ENCODE measurements at places on chromosomes 1 and 21.

GRCh38 chr1:6106977-6107376 is 61.3 kb downstream of the KCNAB2 start:
- no peak for DNase-seq

DNA sequence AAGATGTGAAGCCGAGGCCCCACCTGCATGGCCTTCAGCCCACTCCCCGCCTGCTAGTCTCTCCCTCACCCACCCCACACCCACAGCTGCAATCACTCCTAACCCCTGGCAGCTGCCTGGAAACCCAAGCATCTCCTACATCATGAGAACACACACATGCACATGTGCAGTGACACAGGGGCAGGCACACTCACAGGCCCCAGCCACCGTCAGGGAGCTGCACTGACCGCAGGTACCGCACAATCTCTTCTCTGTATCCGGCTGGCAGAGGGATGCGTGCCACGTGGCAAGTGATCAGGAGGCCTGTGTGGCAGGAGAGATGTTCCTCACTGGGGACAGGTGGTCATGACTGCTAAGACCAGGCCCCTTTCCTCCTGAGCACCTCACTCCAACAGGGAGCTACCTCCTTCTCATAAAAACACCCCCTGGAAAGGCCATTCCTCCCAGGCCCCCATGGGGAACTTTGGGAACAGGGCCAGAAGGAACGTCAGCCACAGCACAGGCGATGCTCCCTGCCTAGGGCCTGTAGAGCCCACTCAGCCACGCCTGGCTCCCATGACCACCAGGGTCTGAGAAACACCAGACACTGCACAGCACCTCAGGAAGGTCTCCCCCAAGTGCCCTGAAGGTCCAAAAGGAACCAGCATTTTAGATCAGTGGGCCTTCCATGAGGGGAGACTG is 6.0 kb downstream of the LSS start:
- no peak for DNase-seq

- no peak for DNase-seq
These were observed 34.6 kb upstream of the RRP15 start for GRCh38 chr1:218250492-218250891.

DNA sequence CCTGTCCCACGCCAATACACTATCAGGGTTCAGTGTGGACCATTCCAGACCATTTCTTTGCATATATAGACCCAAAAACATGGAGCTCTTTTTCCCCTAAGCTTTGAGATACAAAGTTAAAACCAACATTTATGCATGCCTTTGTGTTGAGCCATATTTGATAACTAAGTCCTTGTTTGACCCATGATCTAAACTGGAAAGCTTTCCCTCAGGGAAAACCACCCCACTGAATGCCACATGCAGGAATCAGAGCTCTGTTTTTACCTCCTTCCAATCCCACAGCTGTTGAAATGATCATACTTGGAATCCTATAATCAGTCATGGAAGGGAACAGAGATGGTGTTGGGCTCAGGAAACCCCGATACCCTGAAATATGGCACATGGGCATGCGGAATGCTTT is 14.8 kb upstream of the SLC45A1 start:
- no peak for DNase-seq

DNA sequence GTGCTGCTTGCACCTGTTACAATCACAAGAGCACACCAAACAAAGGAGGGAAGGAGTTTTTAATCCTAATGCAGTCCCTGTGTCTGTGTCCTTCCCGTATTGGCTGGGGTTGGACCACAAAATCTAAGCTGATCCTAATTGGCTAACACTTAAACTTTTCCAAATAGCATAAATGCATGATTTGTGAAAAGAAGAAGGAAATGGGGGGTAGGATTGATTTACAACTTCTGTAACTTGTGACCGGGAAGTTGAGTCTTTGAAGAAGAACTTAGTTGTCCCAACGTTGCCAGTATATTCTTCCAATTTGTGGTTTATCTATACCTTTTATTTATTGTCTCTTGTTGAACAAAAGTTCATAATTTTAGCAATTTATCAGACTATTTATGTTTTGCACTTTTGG is 11.8 kb upstream of the IPP start:
- DNase-seq, result no peak

GRCh38 chr1:222618880-222619596 is 1.1 kb downstream of the MIA3 start:
- DNase-seq, result peak; percentile 38

DNA sequence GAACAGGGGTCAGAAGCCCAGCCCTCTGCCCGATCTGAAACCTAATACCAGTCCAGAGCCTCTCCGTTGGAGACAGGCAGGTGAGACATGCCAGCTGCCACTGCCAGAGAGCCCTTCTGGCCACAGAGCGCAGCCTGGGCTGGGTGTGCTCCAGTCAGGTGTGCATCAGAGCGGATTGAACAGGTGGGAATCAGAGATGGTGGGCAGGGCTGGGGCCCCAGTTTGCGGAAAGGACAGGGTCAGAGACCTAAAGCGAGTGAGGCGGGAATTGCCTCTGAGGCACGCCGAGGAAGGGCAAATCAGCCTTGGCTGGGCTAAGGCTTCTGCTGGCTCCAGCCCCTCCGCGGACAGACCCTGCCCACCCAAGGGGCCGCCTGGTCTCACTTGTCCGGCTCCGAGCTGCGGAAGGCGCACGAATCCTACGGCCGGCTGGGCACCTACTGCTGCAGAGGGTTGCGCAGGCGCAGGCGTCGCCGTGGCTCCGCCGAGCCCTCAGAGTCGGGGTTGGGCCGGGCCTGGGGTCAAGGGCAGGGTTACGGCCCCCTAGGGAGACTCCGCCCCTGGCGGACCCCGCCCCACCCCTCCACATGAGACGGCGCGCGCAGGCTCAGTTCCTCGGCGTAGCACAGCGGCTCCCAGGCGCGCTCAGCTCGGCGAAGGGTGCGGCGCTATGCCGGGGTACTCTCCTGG is 10.3 kb downstream of the CPLANE2 start:
- no peak for DNase-seq

DNA sequence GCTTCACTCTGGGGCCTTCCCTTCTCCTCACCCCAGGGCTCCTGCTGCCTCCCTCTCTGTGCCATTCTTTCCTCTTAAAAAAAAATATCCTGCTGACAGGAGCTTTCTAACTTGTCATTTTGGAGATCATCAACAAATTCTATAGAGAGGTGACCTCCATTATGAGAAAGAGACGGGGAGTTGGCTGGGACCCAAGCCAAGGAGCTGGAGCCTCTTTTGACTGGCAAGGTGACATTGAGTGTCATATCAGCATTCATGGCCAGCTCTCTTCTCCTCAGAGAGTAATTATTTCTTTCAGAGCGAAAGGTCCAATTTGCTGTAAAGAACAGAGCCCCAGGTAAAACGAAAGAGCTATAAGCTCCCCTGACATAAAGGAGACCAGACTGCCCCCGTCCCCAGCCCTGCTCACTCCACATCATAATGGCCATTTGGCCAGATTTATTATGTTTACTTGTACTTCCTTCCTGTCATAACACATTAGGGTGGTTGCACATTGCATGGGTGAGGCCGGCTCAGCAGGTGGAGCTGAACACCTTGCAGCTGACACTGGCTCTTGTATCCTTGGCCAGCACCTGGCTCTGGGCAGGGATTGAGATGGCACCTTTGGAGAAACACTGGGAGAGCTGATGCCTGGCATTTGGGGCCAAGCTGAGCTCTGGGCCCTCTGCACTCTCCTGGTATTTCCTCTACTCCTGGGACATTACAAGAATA is 404.0 kb upstream of the VAMP3 start:
- no peak for DNase-seq

- no peak for DNase-seq
These were observed 31.7 kb upstream of the ITLN1 start for GRCh38 chr1:160916666-160917065.

GRCh38 chr1:224710196-224710595 is 94.1 kb downstream of the CNIH3 start:
- DNase-seq, result no peak

DNA sequence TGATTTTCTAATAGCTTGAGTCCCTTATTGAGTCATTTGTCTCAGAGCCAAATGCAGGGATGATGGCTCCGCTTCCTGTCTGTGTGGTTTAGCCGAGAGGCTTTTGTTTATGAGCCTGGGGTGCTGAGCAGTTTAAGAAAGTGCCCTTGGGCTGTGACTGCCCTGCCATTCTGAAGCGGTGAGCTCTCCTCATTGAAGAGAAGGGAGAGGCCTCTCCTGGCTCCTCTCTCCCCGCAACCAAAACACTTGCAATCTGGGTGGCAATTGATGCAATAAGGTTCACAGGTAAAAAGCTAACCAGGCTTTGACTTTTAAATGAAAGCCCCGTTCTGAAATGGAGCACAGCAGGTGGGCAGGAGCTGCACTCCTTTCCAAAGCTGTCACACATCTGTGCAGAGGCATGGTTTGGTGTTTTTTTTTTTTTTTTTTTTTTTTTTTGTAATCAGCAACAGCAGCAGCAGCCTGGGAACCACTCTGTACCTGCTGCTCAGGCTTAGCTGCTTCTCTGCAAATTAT is 403.7 kb downstream of the SIPA1L2 start:
- no peak for DNase-seq

DNA sequence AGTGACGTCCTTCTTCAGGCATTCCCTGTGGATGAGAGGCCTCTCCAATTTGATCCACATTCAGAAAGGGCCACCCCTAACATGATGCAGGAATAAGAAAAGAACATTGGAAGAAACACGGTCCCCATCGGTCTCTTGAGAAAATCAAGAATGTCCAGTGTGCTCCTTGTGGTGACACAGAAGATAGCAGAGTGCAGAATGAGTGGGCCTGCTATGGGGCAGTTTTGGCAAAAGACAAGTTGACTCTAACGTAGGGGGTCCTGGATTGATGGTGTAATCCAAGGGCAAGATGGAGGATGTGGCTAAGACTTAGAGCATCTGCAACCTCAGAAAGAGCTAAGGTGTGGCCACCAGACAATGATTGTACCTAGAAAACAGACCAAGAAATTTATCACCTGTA is 45.1 kb upstream of the COP1 start:
- DNase-seq, result no peak

DNA sequence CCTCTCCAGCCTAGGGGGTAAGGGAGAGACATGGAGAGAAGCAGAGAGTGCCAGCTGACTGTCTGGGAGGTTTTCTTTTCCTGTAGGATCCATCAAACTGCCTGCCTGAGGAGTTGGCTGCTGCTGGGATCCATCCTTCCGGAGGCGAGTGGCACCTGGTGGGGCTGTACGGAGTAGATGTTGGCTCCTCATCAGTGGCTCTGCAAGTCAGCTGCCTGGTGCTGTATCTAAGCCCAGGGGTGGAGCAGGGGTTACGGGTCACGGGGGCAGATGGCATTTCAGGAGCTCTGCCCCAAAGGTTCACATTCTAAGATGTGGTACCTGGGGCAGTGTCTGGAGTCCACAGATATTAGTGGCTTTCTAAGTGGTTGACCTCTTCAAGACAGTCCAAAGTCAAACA is 128.0 kb downstream of the ACTL8 start:
- DNase-seq, result no peak

GRCh38 chr1:118144684-118145083 is 40.3 kb downstream of the SPAG17 start:
- no peak for DNase-seq

GRCh38 chr1:30847358-30847972 is 61.1 kb downstream of the SDC3 start:
- no peak for DNase-seq

- no peak for DNase-seq
These were observed 837 bp downstream of the FOXD3 start for GRCh38 chr1:63322944-63323864.

DNA sequence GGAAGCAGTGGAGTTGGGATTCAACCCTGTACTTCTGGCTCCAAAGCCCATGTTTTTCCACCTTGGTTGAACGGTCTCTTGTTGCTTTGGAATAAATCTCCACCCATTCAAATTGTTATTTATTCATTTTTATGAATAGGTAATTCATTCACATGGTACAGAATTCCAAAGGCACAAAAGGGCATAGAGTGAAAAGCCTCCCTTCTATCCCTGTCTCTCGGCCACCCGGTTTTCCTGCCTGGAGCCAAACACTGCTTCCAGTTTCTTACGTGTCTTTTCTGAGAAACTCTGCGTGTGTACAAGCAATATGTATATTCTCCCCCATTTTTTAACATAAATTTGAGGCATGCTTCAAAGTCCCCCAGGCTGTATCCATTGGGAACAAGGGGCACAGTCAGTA is 3.9 kb downstream of the EXTL1 start:
- DNase-seq, result no peak

DNA sequence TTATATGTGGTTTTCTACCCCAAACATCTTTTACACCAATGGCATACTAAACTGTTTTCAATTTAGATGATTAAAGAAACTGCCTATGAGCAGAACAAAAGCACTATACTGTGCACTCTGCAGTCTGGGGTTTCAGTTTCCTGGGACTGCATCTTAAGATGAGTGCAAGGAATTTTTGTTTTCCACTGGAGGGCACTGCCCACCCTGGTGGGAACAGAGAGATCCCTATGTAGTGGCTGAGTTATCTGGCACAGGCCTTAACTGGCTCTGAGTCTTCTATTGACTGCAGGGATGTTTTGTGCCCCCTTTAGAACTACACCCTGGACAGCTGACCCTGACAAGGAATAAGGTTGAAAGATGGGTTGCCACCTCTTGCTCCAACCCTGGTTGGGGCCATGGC is 12.0 kb downstream of the PROK1 start:
- DNase-seq, result no peak

- no peak for DNase-seq
These were observed 3.5 kb downstream of the GPATCH2 start for GRCh38 chr1:217627431-217627830.

DNA sequence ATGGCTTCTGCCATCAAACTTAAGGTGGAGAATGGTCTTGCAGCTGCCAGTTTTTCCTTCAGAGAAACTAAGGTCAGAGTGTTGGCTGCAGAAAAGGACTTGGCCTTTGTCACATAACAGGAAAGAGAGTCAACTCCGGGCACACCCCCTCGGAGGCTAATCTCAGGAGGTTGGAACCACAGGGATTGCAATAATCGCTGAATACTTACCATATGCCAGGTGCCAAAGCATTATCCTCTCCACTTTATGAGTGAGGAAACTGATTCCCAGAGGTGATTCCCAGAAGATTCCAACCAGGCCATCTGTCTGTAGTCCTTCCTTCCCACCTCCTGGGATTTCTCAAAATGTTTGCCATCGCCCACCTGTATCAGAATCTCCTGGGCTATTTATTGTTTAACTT is 54.0 kb downstream of the LACTBL1 start:
- DNase-seq, result no peak

- no peak for DNase-seq
These were observed 25.6 kb downstream of the SLX9 start for GRCh38 chr21:44965251-44966022.

GRCh38 chr1:238672262-238672661 is 714.1 kb upstream of the CHRM3 start:
- no peak for DNase-seq

GRCh38 chr1:88320291-88320690 is 363.8 kb upstream of the PKN2 start:
- no peak for DNase-seq

Measured in 8988T (cell line).